CD8-positive, alpha-beta T cell (primary cell): ENCODE measurements at places on chromosomes 11 and 22.

DNA sequence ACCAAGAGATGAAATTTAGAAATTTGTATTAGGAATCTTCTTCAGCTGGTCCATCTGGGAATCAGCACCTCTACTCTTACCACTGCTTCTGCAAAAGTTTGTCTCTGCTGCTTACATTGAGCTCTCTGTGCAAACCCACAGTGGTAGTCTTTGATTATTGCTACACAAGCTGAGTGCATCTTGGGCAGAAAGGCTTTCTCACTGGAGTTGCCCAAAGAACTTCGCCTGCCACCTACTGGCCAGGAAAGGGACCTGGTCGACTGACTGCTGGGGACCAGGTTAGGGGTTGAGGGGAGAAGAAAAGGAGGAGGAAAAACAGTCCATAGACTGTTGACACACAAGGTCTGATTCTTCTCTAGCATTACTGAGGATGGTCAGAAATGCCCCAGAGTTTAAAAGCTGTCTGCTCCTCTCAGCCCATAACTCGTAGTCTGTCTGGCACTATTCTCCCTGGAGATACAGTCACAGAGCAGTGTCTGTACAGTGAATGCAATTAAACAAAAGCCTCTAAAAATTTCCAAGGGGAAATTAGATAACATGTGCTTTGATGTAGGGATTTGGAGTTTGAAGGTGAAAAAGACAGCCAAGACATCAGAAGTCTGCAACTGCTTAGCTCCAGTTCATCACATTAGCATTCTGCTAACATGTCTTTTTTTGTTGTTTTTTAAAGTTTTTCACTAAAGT is 215.0 kb upstream of the CTSC start:
- DNase-seq, result no peak

DNA sequence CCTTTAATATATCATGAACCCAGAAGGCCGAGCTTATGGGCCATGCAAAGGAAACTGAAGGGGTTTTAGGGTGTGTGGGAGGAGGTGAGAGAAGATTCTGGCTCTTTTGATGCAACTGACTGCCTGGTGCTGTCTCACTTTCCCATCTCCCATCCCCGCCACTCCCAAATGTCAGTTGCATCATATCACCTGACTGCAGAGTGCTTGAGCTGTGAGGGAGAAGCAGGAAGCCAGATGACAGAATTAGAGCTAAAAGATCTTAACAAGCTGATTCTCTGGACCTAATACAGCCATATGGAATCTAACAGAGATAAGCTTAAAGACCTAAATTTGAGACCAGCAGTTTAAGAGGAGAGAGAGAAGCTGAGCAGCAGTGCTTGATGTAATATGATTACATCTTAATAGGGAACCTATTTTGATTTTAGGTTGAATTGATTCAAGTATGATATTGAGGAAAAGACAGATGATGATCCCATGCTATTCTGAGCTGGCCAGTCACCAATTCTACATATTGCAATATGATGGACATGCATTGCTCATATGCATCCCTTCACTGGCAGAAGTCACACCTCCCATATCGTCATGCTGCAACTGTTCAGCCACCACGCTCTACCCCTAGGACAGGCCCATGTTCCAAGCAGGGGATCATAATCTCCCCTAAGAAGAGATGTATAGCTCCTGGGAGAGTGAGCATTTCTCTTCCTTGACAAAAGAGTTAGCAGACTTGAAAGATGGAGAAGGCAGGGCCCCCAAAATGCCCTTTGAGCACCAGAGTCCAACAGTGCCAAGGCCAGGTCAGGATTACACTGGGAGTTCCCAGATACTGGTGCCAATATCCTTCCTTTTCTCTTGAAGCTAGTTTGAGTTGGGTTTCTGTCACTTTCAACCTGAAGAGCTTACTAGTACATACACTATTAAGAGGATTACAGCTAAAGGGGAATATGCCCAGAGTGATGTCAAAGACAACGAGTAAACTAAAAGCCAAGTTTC is 44.9 kb downstream of the PLEKHA7 start:
- DNase-seq, result no peak

- no peak for DNase-seq
Measured at GRCh38 chr11:63951779-63952536, 13.2 kb downstream of the NAA40 start.

GRCh38 chr11:95485115-95485900 is 254.3 kb upstream of the SESN3 start:
- DNase-seq, result no peak

DNA sequence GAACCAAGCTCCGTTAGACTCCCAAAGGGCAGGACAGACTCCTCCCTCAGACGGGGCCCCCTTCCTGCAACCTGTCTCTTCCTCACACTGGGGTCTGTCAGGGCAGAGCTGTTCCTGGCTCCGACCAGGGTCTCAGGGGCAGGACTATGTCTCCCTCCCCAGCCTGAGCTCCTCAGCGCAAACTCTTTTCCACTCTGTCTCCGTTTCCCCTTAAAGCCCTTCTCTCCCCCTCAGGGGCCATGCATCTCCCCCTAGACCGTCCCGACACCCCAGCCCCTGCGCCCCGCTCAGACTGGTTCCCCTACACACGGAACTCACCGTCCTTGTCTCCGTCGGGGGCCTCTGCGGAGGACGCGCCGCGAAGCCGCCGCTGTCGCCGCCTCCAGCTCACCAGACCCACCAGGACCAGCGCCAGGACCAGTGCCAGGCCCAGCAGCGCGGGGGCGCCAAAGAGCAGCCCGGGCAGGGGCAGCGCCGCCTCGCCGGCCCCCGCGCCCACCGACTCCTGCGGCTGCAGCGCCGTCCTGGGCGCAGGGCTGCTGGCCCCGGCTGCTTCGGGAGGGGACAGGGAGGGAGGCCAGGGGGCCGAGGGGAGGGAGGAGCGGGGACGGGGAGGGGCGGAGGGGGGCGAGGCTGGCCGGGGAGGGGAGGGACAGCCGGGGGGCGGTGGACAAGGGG is 684 bp downstream of the TNFRSF13C start:
- DNase-seq, result peak; percentile 85

- DNase-seq, result no peak
Measured at GRCh38 chr11:70530010-70530409, 131.7 kb downstream of the CTTN start.

- DNase-seq, result no peak
Measured at GRCh38 chr11:44456544-44457300, 108.7 kb upstream of the CD82 start.

- no peak for DNase-seq
Measured at GRCh38 chr11:89500336-89500735, 9.2 kb upstream of the NOX4 start.

GRCh38 chr11:68387840-68388239 is 72.7 kb upstream of the PPP6R3 start:
- no peak for DNase-seq

GRCh38 chr22:44437216-44438055 is 60.6 kb downstream of the RTL6 start:
- DNase-seq, result no peak

- DNase-seq, result no peak
Measured at GRCh38 chr22:46003271-46004091, 26.5 kb upstream of the WNT7B start.

GRCh38 chr11:110076371-110076965 is 16.7 kb upstream of the ZC3H12C start:
- DNase-seq, result no peak

GRCh38 chr22:39956932-39957664 is 3.1 kb upstream of the TMA7B start:
- no peak for DNase-seq

DNA sequence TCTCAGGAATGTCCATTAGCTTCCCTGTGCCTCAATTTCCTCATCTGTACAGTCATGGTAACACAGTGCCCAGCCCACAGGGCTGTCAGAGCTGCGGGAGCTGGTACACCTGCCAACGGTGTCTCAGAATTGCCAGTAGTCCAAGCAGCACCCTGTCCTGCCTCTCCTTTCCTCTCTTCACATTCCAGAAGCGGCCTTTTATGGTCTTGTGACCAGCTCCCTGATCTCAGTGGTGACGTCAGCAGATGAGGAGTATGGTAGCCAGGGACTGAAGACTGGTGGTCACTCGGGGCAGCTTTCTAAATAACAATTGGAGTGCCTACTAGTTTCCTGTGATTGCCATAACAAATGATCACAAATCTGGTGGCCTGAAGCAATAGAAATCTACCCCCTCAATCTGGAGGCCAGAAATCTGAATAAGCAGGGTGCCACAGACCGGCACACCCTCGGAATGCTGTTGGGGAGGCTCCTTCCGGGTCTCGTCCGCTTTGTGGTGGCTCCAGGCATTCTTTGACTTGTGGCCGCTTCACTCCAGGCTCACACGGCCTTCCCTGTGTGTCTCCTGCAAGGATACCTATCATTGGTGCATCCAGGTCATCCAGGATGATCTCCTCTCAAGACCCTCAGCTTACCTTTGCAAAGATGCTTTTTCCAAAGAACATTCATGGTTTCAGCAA is 2.1 kb downstream of the FADD start:
- no peak for DNase-seq

- DNase-seq, result no peak
Measured at GRCh38 chr11:128691802-128692752, 1.8 kb upstream of the FLI1 start.

GRCh38 chr22:29427176-29427760 is 11.1 kb upstream of the RFPL1 start:
- DNase-seq, result no peak

- DNase-seq, result no peak
Measured at GRCh38 chr11:128970598-128971190, 28.0 kb upstream of the TP53AIP1 start.

- no peak for DNase-seq
Measured at GRCh38 chr11:46336563-46337180, 10.6 kb upstream of the DGKZ start.

DNA sequence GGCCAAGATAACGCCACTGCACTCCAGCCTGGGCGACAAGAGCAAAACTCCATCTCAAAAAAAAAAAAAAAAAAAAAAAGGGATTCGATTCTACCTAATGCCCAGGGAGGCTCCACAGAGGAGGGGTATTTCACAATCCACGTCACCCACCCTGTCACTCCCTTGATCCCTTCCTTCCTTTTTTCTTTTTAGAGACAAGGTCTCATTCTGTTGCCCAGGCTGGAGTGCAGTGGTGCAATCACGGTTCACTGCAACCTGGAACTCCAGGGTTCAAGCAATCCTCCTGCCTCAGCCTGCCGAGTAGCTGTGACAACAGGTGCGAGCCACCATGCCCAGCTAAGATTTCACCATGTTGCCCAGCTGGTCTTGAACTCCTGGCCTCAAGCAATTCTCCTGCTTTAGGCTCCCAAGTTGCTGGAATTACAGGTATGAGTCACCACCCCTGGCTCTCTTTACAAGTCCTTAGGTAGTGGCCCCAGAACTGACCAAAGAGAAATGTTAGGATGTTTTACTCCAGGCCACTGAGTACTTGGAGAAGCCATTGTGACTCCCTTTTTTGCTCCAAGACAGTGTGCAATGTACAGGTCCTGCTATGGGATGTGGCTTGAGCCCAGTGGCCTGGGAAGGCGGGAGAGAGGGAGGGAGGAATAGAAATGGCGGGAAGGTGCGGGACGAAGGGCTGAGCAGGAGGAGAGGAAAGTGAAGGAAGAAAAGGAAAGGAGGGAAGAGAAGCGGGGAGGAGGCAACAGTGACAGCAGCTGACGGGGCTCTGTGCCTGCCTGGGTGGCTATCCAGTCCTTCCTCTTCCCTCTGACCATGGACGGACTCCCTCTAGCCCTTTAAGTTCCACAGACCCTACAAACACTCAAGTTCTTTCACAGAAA is 11.8 kb upstream of the FXYD2 start:
- DNase-seq, result no peak

GRCh38 chr22:43226377-43227238 is 39.7 kb upstream of the TTLL12 start:
- DNase-seq, result no peak

DNA sequence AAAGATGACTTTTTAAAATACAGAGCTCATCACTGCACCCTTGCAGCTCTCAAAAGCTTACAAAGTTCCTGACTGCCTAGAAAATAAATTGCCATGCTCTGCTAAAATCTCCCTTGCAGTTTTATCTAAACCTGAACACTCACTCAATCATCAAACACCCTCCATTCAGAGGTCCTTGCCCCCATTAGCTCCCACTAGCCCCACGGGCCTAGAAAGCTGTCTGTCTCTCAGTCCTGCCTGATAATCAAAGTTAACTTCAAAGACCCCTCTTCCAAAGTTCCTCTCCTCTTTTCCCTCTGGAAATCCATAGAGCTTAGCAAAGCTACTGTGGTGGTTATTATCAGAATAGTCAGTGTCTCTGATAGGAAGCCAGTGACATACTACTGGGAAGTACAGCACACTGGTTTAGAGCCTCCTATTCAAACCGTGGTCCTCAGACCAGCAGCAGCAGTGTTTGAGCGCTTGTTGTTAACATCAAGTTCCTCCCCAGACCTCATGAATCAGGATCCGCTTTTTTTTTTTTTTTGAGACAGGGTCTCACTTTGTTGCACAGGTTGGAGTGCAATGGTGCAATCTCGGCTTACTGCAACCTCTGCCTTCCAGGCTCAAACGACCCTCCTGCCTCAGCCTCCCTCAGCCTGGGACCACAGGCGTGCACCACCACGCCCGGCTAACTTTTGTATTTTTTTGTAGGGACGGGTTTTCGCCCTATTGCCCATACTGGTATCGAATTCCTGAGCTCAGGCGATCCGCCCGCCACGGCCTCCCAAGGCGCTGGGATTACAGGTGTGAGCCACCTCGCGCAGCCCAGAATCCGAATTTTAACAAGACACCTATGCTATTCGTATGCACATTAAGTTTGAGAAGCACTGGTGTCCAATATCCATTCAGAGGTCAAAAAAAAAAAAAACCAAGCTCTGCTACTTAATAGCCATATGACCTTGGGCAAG is 1.2 kb downstream of the NDUFC2 start:
- DNase-seq, result no peak

GRCh38 chr22:41899992-41900651 is 14.8 kb downstream of the SHISA8 start:
- DNase-seq, result no peak

- no peak for DNase-seq
Measured at GRCh38 chr11:88623531-88623930, 286.0 kb upstream of the CTSC start.

DNA sequence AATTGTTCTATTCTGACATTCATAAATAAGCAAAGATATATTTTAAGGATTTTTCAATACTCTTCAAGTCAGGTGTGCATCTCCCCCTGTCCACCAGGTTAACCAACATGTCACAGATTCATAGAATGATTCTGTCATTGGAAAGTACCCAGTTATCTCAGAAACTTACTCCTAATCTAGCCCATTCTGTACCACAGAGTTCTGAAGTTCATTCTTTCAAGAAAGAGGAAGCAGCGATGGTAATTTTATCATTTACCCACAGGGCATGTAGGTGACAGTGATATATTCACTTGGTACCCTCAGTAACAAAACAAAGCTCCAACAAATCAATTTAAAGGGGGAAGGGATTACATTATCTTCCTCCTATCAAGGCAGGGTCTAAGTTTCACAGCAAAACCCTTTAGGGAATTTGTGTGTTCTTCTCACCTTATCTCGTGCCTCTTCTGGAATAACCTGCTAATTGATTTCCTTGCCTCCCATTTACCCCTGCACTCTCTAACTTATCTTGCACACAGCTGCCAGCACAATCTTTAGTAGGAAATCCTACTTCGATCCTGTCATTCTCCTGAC is 19.0 kb upstream of the MPPED2 start:
- no peak for DNase-seq
